Vagina (tissue), 2 donors: ENCODE measurements at places on chromosomes 4 and X.

- no peak for DNase-seq
Observed at GRCh38 chr4:54664400-54664799, 6.6 kb downstream of the KIT start.

- DNase-seq = no peak
Observed at GRCh38 chr4:35820003-35820402, 424.3 kb downstream of the ARAP2 start.

GRCh38 chr4:89156174-89156914 lies 45.0 kb downstream of the TIGD2 start:
- DNase-seq = no peak

DNA sequence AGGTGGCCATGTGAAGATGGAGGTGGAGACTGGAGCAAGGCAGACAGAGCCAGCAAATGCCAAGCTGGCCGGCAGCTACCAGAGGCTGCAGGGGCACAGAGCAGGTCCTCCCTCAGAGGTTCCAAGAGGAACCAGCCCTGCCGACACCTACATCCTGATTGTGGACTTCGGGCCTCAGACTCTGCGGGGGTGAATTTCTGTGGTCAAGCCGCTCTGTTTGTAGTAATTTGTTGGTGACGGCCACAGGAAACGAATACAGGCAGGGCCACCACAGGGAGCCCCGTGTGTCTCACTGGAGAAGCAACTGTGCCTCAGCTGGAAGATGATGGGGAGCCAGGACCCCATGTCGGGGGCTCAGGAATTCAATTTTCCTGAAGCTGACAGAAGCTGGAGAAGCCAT lies 28.3 kb downstream of the ZFYVE28 start:
- no peak for DNase-seq

DNA sequence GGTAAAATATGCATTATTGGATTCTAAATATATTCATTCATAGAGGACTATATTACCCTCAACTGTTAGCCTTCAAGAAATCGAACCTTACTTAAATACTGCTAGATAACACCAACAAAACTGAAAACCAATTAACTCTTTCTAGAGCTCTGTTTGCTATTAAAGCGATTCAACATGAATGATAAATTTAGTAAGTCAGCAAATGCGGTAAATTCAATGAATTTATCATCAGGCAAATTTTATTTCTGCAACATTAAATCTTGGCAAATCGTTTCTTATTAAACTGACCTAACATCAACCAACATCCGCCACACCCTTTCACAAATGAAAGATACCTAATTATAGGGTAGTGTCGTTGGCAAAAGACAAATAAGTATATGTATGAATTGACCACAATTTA lies 26.4 kb upstream of the HELT start:
- no peak for DNase-seq

DNA sequence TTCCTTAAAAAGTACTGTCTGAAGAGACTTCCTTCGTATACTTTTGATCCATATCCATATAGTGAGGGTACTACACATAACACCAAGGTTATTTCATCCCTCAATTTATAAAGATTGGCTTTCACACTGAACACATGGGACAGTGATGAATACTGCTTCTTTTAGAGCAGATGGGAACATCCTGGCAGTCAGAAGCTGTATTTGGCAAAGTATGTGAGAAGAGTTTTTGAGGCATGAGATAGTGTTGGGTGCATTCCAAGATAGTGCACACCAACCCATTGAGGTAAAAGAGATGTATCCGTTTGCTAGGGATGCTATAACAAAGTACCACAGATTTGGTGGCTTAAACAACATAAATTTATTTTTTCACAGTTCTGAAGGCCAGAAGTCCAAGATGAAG lies 141.1 kb downstream of the MOSPD2 start:
- no peak for DNase-seq

GRCh38 chrX:3161681-3162080 lies 120.4 kb downstream of the ARSF start:
- no peak for DNase-seq

GRCh38 chr4:25524663-25525062 lies 131.0 kb upstream of the SLC34A2 start:
- no peak for DNase-seq

DNA sequence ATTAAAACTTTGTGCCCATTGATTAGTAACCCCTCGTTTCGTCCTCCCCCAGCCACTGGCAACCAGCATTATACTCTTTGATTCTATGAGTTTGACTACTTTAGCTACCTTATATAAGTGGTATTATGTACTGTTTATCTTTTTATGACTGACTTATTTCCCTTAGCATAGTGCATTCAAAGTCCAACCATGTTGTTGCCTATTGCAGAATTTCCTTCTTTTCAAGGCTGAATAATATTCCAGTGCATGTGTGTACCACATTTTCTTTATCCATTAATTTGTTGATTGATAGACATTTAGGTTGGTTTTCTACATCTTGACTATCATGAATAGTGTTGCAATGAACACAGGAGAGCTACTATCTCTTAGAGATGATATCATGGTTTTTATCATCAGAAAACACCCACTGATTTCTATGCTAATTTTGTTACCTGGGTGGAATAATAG lies 3.2 kb downstream of the ALB start:
- no peak for DNase-seq

DNA sequence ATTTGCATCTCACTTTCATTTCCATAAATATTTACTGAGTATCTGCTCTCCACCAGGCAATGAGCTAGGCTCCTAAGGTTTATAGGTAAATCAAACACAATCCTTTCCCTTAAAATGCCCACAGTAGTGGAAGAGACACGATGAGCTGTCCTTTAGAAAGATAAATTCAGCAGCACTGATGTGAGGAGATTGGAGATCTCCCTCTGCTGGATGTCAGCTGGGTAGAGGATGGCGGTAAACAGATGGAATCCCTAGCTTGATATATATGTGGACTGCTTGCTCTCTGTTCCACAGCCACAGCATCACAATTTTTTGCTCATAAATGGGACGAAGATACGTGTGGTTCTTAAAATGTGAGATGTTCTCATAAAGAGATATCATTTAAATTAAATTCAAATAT lies 216.4 kb upstream of the RASGEF1B start:
- no peak for DNase-seq

- DNase-seq = no peak
Observed at GRCh38 chr4:14272206-14272605, 644.7 kb upstream of the BOD1L1 start.

DNA sequence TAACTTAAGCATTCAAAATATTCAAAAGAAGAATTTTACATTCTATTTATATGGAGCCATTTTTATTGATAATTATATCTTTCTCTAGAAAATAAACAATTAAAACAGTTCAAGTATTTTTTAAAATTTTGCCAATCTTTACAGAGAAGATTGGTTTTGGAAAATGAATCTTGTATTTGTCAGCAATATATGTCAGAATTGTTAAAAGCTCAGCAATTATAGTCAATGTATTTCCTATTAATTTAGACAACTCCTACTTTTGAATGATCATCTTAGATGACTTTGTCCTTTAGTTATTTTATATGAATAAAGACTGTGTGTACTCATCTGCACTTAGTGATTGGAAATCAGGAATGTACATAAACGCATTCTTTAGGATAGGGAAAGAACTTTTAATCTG lies 223.9 kb upstream of the MAD2L1 start:
- DNase-seq = no peak

DNA sequence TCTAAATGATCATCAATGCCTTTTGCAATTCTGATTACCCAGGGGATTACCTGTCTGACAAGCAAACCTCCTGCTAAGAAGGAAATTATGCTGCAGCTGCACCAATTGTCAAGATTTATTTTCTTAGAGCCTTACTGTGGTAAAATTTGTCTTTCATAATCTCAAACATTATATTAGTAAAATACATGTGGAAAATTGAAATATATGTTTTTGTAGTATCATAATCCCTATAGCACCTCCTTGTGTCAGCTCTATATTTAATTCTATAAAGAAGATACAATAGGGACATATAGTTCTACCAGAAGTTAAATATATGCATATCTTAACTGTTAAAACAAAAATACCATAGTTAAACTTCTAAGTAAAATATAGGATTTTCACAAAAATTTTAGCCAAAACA lies 655.6 kb upstream of the PCDH10 start:
- no peak for DNase-seq

- no peak for DNase-seq
Observed at GRCh38 chr4:156790866-156791265, 180.7 kb downstream of the PDGFC start.

- no peak for DNase-seq
Observed at GRCh38 chrX:81527881-81528440, 326.1 kb downstream of the SH3BGRL start.

GRCh38 chr4:73589261-73589847 lies 30.9 kb downstream of the RASSF6 start:
- no peak for DNase-seq

DNA sequence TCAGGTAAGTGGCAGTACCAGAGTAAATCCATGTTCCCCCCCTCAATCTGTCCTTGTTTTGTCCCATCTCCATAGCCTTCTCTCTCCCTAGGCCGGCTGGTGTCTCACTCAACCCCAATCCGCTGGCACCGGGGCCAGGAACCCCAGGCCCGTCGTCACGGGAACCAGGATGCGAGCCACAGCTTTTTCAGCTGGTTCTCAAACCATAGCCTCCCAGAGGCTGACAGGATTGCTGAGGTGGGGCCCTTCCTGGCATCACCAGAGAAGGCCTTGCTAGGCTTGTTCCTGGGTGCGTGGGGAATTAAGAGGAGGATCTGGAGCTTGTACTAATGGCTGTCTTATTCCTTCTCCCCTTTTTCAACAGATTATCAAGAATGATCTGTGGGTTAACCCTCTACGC lies 2.7 kb downstream of the TSPYL2 start:
- no peak for DNase-seq

GRCh38 chr4:137998666-137999429 lies 243.3 kb downstream of the SLC7A11 start:
- DNase-seq = no peak

GRCh38 chr4:125101719-125102118 lies 213.0 kb upstream of the FAT4 start:
- DNase-seq = no peak

DNA sequence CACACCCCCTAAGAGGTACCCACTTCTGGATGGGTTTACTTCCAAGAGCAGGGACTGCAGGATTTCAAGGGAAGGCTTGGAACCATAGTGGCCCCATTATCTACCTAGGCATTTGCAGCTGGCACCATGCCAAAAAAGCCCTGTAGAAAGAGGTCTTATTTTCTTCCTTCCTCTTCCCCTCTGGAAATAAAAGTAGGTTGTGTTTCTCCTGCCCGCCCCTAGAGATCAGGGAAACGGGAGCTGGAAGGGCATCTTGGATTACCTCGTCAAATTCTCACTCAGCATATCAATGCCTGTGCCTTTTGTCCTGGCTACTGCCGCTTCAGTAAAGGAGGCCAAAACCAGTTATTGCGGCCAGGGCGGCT lies 1.6 kb downstream of the SCD5 start:
- DNase-seq = no peak

GRCh38 chr4:74631988-74632387 lies 162.3 kb downstream of the BTC start:
- DNase-seq = no peak

DNA sequence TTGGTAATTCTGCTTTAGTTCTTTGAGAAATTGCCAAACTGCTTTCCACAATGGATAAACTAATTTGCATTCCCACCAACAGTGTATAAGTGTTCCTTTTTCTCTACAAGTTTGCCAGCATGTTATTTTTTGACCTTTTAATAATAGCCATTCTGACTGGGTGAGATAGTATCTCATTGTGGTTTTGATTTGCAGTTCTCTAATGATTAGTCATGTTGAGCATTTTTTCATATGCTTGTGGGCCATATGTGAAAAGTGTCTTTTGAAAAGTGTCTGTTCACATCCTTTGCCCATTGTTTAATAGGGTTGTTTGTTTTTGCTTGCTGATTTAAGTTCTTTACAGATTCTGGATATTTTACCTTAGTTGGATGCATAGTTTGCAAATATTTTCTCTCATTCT lies 25.9 kb downstream of the ENPEP start:
- no peak for DNase-seq
